GM12878 (cell line): ENCODE measurements at places on chromosomes 2 and 18. TPM values are rescaled to one million over a fixed set of nuclear protein-coding genes. Genes with fewer than 3 reads are reported as not detected.
A peak's percentile ranks its signal among the peaks of the same experiment; 100 is the strongest.

Gene KLHL14
- not detected in 2 replicates for polyA plus RNA-seq

Gene GYPC
- polyA plus RNA-seq: 80.4 and 87.6 TPM in 2 replicates

Gene CHN1
- polyA plus RNA-seq: 0.55 and 0.58 TPM in 2 replicates

Gene HJURP
- 63.1 and 63.5 TPM in 2 replicates for polyA plus RNA-seq

Gene UGT1A6
- polyA plus RNA-seq: not detected in 2 replicates

Gene GPR35
- polyA plus RNA-seq: 0.14 TPM in 1 of 2 replicates, not detected in the other

Gene ASTL
- 0.15 TPM in 1 of 2 replicates, not detected in the other for polyA plus RNA-seq

DNA sequence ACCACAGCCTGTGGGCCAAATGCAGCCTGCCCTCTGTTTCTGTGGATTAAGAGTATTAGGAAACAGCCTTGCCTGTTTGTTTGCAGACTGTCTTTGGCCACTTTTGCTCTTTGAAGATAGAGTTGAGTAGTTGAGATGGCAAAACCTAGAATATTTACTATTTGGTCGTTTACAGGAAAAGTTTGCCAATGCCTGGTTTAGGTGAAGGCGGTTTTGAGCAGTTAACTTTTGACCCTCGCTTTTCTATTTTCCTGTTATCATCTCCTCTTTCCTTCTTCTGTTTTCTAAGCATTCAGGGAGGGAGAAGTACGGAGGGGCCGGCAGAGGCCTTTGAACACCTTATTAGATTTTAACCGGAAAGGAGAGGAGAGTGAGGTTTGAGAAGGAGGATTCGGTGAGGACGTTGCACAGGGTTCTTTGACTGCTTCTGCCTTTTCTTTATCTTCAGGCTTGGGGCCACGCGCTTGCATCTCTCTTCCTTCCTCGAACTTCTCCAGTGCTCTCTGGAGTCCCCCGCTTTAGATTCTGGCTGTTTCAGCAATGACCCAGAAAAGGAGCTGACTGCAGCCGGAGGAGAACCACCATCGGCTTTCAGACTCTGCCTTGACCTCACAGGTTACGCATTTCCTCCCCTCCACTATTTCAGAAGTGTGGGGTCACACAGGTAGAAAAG is 39.2 kb downstream of the IL1R2 start:
- DNase-seq: no peak

- DNase-seq: no peak
Measured at GRCh38 chr18:11665587-11665986, 23.5 kb upstream of the GNAL start.

DNA sequence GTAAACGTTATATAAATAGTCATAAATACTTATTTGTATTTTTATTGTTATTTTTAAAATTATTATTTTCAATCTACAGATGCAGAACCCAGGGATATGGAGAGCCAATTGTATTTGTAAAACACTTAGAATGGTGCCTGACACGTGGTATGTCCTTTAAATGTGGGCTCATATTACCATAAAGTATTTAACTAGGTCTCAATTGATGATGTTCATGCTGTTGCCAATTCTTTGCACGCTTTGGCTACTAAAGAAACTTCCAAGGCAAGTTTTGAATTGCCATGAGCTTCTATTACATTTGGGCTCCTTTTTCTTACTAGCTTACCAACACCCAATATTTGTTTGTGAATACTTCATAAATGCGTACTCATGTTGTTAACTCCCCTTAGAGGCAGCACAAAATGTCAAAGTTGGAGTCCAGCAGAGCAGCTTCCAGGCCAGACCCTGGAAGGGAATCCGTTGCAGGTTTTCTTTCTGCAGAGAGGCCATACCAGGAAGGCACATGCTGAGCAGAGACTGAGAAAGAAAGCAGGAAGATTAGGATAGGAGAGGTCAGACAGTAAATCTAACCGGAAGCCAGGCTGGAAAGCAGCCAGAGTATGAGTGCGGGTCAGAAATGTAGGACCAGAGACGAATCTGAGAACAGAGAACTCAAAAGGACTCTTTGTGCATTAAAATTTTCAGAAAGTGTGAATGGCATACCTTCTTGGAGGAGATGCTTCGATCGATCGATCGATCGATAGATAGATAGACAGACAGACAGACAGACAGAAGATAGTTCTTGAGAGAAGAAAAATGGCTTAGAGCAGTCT is 4.2 kb upstream of the NOSTRIN start:
- DNase-seq: no peak

DNA sequence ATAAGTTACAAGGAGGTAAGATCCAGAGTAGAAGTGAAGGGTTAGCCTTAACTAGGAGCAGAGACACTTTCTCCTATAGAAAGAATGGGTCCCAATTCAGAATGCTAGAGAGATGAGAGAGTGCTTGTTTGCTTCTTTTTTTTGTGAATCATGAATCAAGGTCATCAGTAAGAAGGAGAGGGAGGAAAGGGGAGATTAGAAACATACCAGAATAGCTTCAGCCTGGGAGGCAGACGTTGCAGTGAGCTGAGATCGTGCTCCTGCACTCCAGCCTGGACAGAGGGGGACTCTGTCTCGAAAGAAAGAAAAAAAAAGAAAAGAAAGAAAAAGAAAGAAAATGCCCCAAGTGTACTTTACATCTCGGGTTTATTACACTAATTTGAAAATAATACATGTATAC is 55.8 kb upstream of the SLC35F5 start:
- DNase-seq: no peak

DNA sequence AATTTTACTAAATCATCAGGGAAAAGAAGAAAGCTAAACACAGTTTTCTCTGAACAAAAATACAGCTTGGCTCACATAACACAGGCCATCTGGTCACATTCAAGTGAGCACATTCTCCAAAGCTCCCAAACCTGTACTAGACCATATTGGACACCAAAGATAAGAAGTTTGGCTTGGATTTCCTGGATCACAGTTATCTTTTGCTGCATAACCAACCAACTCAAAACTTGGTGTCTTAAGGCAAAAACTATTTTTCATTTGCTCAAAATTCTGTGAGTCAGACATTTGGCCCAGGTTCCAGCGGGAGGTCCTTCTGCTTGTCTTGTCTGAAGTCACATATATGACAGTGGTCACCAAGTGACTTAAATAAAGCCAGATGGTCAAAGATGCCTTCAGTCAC is 83.2 kb downstream of the GYPC start:
- no peak for DNase-seq

GRCh38 chr18:57466745-57467409 is 31.7 kb downstream of the ONECUT2 start:
- no peak for DNase-seq

GRCh38 chr2:68416081-68416675 is 50.9 kb downstream of the FBXO48 start:
- no peak for DNase-seq

- no peak for DNase-seq
Measured at GRCh38 chr2:227849906-227850305, 21.5 kb upstream of the DAW1 start.

DNA sequence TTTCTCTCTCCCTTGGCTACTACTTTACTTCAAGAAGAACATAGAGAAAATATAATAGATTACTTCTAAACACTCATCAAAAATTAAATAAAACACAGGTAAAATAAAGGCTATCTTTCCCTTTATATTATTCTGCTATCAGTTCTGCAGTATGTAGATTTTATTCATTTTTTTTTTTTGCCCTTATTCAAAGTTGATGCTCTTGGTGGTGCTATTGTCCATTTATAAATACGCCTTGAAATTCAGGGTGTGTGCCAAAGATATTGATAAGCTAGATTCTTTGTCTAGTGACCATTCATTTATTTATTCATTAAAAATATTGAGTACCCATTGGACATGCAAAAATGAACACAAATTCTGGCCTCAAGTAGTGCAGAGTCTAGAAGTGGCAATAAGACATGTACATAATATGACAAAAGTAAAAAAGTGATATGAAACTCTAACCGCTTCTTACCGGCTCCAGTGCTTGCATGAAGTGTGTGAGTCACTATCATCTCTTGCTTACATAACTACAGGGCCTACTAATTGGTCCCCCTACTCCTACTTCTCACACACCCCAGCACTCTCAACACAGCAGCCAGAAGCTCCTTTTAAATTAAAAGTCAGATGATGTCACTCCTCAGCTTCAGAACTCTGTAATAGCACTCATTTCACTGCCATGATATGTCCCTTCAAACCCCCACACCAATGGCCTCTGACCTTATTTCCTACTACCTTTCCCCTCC is 208.3 kb upstream of the FANCL start:
- DNase-seq: peak; percentile 15

DNA sequence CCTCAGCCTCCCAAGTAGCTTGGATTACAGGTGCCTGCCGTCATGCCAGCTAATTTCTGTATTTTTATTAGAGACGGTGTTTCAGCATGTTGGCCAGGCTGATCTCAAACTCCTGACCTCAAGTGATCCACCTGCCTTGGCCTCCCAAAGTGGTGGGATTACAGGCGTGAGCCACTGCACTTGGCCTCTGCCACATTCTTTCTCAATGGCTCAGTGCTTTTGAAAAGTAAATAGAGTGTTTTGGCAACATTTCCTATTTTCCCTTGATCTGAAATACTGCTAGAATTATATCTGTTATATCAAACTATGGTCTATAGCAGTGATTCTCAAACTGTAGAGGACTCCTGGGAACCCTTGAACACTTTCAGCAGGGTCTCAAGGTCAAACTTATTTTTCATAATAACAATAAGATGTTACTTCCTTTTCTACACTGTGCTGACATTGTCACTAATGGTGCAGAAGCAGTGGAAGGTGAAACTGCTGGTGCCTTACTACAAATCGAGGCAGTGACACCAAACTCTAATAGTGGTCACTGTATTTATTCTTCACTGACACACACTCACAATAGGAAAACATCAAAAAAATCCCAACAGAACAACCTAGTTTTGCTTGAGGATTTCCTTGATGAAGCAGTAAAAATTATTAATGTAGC is 10.6 kb downstream of the DAW1 start:
- DNase-seq: no peak

DNA sequence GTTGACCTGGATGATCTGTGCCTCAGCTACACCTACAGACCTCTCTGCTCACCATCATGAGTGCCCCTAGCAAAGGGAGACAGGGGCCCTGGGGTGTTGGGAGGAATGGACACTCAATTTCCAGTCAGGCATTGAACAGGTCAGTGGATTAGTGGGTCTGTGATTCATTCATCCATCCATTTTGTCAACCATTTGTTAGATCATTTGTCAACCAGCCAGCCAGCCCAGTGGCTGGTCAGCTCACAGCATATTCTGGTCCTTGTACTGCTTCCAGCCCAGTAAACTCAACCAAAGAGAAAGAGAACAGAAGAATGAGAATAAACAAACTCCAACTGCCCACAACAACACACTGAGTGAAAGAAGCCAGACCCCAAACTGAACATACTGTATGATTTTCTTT is 4.6 kb upstream of the KLF11 start:
- no peak for DNase-seq

- no peak for DNase-seq
Measured at GRCh38 chr2:14628901-14629300, 3.6 kb upstream of the LRATD1 start.

DNA sequence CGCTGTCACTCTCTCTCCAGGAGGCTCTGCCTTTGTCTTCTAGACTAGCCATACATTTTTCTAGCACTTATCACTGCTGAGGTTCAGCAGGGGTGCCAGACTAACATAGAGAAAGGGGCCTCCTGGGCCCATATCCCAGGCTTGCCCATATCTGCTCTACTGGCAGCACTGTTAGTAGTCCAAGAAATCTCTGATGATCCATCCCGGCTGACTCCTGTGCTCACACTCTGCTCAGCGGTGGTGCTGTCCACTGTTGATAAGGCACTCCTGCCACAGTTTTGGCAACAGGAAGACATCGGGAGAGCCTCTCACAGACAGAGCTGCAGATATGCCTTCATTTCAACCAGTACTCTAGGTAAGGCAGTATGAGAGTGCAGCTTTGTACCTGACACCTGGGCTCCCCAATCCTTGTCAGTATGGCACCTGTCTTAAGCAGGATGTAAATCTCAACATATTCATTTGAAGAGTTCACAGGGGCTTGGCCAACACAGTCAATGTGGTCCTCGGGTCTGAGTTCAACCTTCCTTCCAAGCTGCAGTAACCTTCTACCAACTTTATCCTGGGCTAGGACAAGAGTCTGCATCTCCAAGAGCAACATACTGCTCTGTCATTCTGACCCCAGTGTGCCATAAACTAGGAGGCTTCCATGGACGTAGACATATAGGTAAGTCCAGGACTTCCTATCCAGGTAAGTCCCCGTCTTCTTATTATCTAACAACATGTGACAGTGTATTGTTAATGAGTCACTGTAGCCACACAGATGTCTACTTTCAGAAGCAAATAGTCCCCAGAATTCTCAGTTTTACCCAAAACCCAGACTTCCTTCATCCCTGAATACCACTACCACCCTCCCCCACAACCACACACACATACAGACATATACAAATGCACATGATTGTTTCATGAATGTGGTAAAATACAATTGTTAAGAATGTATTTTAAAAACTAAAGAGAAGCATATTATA is 16.2 kb downstream of the KLF7 start:
- no peak for DNase-seq

DNA sequence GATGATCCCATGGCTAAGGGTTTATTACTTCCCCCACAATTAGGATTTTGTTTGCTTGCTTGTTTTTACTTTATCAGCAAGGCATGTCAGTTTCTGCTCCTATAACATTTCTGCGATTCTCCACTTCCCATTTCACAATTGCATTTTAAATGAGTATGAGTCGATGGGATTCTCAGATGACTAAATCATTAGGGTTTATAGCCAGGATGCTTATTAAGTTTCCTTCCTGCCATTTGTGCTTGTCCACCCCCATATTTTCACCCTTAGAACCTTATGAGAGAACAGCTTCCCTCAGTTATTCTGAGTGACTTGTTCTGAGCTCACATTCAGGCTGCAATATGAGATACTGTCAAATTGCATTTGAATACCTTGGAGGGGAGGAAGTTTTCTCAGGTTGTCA is 37.9 kb upstream of the C1GALT1C1L start:
- DNase-seq: no peak

GRCh38 chr2:101740555-101740964 is 43.1 kb downstream of the MAP4K4 start:
- DNase-seq: no peak

GRCh38 chr2:219662566-219662965 is 35.1 kb downstream of the SLC4A3 start:
- no peak for DNase-seq

DNA sequence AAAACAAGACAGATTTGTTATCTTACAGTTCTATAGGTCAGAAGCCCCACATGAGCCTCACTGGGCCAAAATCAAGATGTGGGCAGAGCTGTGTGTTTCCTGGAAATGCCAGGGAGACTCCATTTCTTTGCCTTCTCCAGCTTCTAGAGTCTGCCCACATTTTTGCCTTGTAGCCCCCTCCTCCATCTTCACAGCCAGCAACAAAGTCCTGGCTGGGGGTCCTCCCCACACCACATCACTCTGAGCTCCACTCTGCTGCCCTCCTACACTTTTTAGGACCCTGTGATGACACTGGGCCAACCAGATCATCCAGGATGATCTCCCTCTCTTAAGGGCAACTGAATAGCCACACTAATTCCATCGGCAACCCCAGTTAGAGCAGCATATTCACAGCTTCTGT is 34.3 kb downstream of the ASB1 start:
- DNase-seq: no peak

DNA sequence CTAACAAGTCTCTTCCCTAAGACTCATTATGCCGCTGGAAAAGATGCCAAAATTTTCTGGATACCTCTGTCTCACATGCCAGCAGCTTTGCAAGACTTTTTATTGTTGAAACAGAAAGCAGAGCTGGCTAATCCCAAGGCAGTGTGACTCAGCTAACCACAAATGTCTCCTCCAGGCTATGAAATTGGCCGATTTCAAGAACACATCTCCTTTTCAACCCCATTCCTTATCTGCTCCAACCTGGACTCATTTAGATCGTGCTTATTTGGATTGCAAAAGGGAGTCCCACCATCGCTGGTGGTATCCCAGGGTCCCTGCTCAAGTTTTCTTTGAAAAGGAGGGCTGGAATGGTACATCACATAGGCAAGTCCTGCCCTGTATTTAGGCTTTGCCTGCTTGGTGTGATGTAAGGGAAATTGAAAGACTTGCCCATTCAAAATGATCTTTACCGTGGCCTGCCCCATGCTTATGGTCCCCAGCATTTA is 26.3 kb downstream of the DHRS9 start:
- DNase-seq: no peak
